ENCODE measurements at places on chromosomes 5 and 9.

GRCh38 chr9:133960568-133961129 lies 31.5 kb downstream of the VAV2 start:
- H3K4me3 ChIP-seq: no peak overlapping the region
- peaks cover 46% of the 10 kb centered on the region for H3K4me1 ChIP-seq
- no peaks in the 10 kb centered on the region for H3K27me3 ChIP-seq
- no peak for DNase-seq
- H3K27ac ChIP-seq: no peak overlapping the region
- no peaks in the 10 kb centered on the region for H3K36me3 ChIP-seq

- no peak for DNase-seq
- H3K27me3 ChIP-seq: no peaks in the 10 kb centered on the region
- no peak overlapping the region for H3K4me3 ChIP-seq
- H3K36me3 ChIP-seq: no peaks in the 10 kb centered on the region
- no peaks in the 10 kb centered on the region for H3K4me1 ChIP-seq
Observed at GRCh38 chr5:158060212-158060611, 201.3 kb upstream of the CLINT1 start.

DNA sequence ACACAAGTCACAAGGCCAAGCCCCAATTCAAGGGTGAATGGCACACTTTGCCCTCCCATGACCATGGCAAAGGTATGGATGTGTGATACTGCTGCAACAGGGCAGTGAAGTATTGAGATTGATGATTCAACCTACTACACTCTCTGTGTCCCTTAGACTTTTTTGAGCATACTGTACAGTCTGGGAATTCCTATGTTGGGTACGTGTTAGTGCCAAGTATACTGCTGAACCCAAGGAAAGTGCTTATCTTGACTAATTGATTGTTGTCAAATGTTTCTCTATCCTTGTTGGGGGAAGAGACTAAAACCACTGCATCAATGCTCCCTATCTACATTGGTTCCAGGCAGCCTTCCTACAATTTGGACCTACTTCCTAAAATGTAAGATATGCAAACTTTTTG lies 93.7 kb downstream of the NDFIP1 start:
- H3K4me1 ChIP-seq: no peaks in the 10 kb centered on the region
- H3K4me3 ChIP-seq: no peak overlapping the region
- no peaks in the 10 kb centered on the region for H3K27me3 ChIP-seq
- H3K27ac ChIP-seq: no peak overlapping the region
- DNase-seq: no peak
- no peaks in the 10 kb centered on the region for H3K36me3 ChIP-seq

DNA sequence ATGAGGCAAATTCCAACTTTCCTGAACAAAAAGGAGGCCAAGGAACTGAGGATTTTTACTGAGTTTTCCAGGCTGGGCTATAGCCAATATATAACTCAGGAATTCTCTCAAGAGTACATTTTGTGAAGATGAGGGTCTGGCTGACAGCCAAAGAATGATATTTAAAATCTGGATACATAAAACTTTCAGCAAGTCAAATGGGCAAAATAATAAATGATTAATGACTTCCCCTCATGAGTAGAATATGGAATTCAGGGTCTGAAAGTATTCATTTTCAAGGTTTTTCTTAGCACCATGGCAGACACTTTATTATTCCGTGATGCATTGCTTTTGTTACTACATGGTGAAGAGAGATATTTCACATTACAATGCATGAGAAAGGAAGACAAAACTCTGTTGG lies 7.8 kb downstream of the FAM81B start:
- H3K4me1 ChIP-seq: no peaks in the 10 kb centered on the region
- H3K4me3 ChIP-seq: no peak overlapping the region
- H3K27me3 ChIP-seq: no peaks in the 10 kb centered on the region
- no peak overlapping the region for H3K27ac ChIP-seq
- no peaks in the 10 kb centered on the region for H3K36me3 ChIP-seq

GRCh38 chr5:36885149-36885548 lies 8.6 kb downstream of the NIPBL start:
- H3K36me3 ChIP-seq: no peaks in the 10 kb centered on the region
- no peaks in the 10 kb centered on the region for H3K27me3 ChIP-seq
- H3K27ac ChIP-seq: no peak overlapping the region

DNA sequence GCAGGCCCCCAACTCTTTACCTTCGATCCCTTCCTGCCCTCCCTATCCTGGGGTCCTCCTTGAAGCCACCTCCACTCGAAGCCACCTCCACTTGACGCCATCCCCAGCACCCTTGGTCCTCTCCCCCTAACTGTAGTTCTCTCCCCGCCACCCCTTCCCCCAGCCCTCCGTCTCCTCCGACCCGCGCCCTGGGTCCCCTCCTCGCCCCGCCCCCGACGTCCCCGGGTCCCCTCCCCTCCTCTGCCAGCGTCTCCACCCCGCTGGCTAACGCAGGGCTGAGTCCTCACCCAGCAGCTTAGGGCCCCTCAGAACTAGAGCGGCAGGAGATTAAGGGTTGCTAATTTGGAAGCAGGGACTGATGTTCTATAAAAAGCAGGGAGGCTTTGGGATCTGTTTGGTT lies 30.6 kb upstream of the ANKRD33B start:
- no peak overlapping the region for H3K4me3 ChIP-seq
- H3K4me1 ChIP-seq: peaks cover 15% of the 10 kb centered on the region
- no peak overlapping the region for H3K27ac ChIP-seq

- H3K27me3 ChIP-seq: no peaks in the 10 kb centered on the region
- H3K27ac ChIP-seq: no peak overlapping the region
- no peaks in the 10 kb centered on the region for H3K36me3 ChIP-seq
- H3K4me3 ChIP-seq: no peak overlapping the region
- DNase-seq: no peak
Observed at GRCh38 chr9:108389056-108389455, 466.7 kb downstream of the ACTL7B start.

DNA sequence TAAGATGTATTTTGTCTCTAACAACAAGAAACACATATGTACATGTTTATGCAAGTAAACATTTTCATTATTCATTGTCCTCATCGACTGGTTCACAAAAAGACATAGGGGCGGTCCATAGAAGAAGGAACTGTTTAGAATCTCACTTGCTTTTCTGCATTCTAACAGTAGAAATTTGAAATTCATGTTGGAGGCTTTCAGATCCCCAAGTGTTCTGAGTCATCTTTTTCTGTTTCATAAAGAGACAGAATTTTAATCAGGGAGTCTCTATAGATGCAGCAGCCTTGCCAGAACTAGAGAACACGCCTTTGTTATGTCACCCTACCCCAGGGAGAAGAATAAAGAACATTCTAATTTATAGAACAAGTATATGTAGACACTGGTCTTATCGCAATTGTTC lies 324.3 kb downstream of the GABRG2 start:
- H3K4me1 ChIP-seq: no peaks in the 10 kb centered on the region
- no peaks in the 10 kb centered on the region for H3K27me3 ChIP-seq
- no peak for DNase-seq
- H3K27ac ChIP-seq: no peak overlapping the region
- no peaks in the 10 kb centered on the region for H3K36me3 ChIP-seq

GRCh38 chr9:135708164-135708563 lies 6.2 kb downstream of the KCNT1 start:
- H3K27ac ChIP-seq: no peak overlapping the region
- H3K36me3 ChIP-seq: no peaks in the 10 kb centered on the region
- H3K4me1 ChIP-seq: no peaks in the 10 kb centered on the region

DNA sequence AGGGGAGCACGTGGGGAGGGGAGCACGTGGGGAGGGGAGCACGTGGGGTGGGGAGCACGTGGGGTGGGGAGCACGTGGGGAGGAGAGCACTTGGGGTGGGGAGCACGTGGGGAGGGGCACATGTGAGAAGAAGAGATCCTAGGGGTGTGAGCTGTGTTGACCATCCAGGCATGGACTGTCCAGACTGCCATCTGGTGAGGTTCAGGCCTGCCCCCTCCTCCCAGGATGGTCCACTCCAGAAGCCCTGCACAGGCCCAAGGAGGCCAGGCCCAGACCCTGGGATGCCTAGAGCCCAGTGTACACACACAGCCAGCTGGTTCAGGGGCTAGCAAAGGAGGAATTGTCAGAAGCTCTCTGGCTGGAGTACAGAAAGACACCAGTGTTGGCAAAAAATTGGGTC lies 2.3 kb downstream of the SNAPC4 start:
- peaks cover 25% of the 10 kb centered on the region for H3K4me1 ChIP-seq
- H3K36me3 ChIP-seq: peaks cover 33% of the 10 kb centered on the region
- H3K27ac ChIP-seq: no peak overlapping the region
- DNase-seq: no peak
- no peak overlapping the region for H3K4me3 ChIP-seq

DNA sequence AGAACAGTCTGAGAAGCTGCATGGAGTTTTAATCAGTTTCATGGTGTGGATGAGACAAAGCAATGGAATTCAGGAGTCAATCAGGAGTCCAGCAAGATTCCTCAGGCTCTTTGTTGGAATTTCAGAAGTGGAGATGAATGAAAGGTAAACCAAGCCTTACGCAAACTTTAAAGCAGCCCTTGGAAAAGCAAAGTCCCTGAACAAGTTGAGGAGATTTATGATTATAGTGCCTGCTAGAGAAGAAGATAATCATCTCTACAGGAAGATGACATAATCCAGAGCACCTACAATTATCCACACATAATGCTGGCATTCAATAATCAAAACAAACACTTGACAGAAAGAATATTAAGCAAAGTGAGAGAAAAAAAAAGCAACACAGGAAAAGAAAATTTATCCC lies 1380.1 kb upstream of the NUDT12 start:
- DNase-seq: no peak
- no peaks in the 10 kb centered on the region for H3K36me3 ChIP-seq
- H3K4me1 ChIP-seq: no peaks in the 10 kb centered on the region

DNA sequence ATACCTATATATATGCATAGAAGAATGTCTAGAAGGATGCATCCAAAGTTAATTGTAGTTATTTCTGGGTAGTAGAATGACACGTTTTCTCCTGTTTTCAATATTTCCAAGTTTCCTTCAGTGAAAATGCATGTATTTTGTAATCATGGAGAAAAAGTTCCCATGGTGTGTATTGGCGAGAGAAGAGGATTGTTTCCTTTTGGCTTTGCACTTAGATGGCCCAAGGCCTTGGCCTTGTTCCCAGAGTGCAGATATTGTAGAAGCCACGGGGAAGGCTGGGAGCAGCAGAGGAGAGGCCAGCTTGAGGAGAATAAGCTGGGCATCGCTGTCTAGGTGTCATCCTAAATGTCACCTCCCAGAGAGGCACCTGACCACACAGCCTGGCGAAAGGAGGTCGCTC lies 44.0 kb downstream of the IRF1 start:
- H3K4me1 ChIP-seq: peaks cover 69% of the 10 kb centered on the region
- H3K27ac ChIP-seq: peak overlapping the region; percentile 56
- no peak for DNase-seq
- no peaks in the 10 kb centered on the region for H3K27me3 ChIP-seq

GRCh38 chr5:96703384-96703920 lies 41.3 kb downstream of the CAST start:
- DNase-seq: no peak
- H3K4me1 ChIP-seq: peaks cover 31% of the 10 kb centered on the region
- H3K4me3 ChIP-seq: peak overlapping the region; percentile 75
- H3K27ac ChIP-seq: peak overlapping the region; percentile 92

DNA sequence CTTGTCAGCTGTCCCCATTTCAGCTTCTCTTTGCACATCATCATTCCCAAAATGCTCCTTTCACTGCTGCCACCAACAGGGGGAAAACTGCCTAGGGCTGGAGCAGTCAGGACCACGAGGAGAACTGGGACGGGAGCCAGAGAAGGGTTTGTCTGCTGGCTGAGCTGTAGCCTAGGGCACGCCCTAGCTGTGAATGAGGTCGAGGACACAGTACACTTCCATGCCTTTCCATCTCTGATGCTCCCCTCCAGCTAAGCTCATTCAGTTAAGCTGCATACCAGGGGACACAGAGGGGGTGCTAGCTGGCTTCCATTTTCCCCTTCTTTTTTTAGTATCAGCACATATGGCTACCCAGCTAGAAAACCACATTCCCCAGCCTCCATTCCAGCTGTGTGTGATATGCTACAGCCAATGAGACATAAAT lies 64.7 kb downstream of the STK10 start:
- DNase-seq: no peak
- no peaks in the 10 kb centered on the region for H3K27me3 ChIP-seq
- H3K36me3 ChIP-seq: no peaks in the 10 kb centered on the region
- no peak overlapping the region for H3K4me3 ChIP-seq

Measured in esophagus muscularis mucosa (tissue), 4 donors.